Gastrocnemius medialis (tissue), 4 donors: ENCODE measurements at places on chromosomes 7 and 10.

- H3K4me1 ChIP-seq = peaks cover 15% of the 10 kb centered on the region
- H3K36me3 ChIP-seq = no peaks in the 10 kb centered on the region
- H3K27me3 ChIP-seq = peaks cover 29% of the 10 kb centered on the region
- peak overlapping the region; percentile 53 for H3K27ac ChIP-seq
- DNase-seq = peak; percentile 82
Measured at GRCh38 chr7:94657771-94658693, 2.1 kb upstream of the SGCE start.

- peaks cover 29% of the 10 kb centered on the region for H3K4me1 ChIP-seq
- no peak overlapping the region for H3K4me3 ChIP-seq
- no peaks in the 10 kb centered on the region for H3K27me3 ChIP-seq
- DNase-seq = no peak
Measured at GRCh38 chr10:89426230-89426868, 12.0 kb downstream of the IFIT5 start.

- no peak overlapping the region for H3K27ac ChIP-seq
- H3K4me1 ChIP-seq = no peaks in the 10 kb centered on the region
- H3K36me3 ChIP-seq = no peaks in the 10 kb centered on the region
- H3K4me3 ChIP-seq = no peak overlapping the region
- no peaks in the 10 kb centered on the region for H3K27me3 ChIP-seq
Measured at GRCh38 chr7:156157409-156158012, 345.2 kb upstream of the SHH start.

DNA sequence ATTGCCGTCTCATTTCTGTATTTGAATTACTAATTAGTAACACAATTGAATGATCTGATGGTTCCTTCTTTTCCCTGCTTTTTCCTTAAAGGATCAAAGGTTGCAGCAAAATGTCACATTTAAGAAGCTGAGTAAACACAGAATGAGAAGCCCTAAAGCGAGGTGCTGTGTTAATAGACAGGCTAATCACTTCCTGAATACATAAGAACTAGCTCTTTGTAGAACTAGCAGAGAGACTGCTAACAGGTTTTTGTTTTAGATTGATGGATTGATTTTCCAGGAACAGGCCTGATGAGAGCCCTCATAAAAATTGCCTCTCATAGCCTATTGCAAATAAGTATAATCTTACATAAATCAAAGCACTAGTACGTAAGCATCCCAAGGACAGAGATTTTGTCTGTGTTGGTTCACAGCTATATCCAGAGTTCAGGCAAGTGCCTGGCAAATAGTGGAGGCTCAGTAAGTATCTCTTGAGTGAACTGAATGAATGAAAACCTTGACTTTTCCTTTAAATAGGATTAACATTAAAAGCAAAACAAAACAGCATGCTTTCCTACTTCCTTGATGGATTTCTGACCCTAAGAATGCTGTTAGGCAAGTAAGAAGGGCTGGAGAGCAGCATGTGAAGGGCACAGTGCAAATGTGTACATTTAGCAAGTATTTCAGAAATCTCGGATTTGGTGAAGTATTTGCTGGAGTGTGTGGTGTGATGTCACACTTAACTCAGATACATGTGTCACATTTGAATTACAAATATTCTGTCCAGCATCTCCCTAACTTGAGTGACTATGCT lies 3.3 kb downstream of the TMEM229A start:
- H3K4me1 ChIP-seq = peaks cover 10% of the 10 kb centered on the region
- no peaks in the 10 kb centered on the region for H3K36me3 ChIP-seq
- no peak overlapping the region for H3K27ac ChIP-seq
- no peak for DNase-seq

GRCh38 chr7:43353902-43354301 lies 229.0 kb upstream of the STK17A start:
- H3K36me3 ChIP-seq = no peaks in the 10 kb centered on the region
- no peaks in the 10 kb centered on the region for H3K27me3 ChIP-seq
- H3K27ac ChIP-seq = no peak overlapping the region
- H3K4me3 ChIP-seq = no peak overlapping the region

- no peaks in the 10 kb centered on the region for H3K4me1 ChIP-seq
- H3K4me3 ChIP-seq = no peak overlapping the region
- no peaks in the 10 kb centered on the region for H3K27me3 ChIP-seq
- no peak for DNase-seq
- H3K36me3 ChIP-seq = no peaks in the 10 kb centered on the region
- no peak overlapping the region for H3K27ac ChIP-seq
Measured at GRCh38 chr7:139594911-139595476, 71.5 kb downstream of the CLEC2L start.

GRCh38 chr7:155224116-155224811 lies 73.4 kb upstream of the INSIG1 start:
- no peaks in the 10 kb centered on the region for H3K4me1 ChIP-seq
- no peak overlapping the region for H3K27ac ChIP-seq
- no peaks in the 10 kb centered on the region for H3K36me3 ChIP-seq
- no peaks in the 10 kb centered on the region for H3K27me3 ChIP-seq
- no peak for DNase-seq
- no peak overlapping the region for H3K4me3 ChIP-seq

DNA sequence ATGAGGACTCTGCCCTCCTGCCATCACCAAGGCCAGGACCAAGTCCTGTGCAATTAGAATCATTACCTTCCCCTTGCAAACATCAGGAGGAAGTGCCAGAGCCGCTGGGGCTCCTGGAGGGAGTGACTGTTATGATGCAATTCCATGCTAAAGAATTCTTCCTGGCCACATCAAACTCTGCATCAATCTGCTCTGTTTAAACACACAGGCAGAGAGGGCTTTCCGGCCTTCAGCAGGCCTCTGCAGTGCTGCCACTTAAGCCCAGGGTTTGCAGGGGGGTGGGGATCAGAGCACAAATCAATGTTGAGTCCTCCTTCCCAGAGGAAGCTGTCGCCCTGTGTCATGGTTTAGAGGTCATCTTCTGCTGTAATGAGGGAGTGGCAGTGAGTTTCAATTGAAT lies 58.1 kb downstream of the CTBP2 start:
- H3K4me3 ChIP-seq = no peak overlapping the region
- H3K4me1 ChIP-seq = peaks cover 62% of the 10 kb centered on the region
- H3K27ac ChIP-seq = no peak overlapping the region
- peaks cover 6% of the 10 kb centered on the region for H3K36me3 ChIP-seq
- no peak for DNase-seq

DNA sequence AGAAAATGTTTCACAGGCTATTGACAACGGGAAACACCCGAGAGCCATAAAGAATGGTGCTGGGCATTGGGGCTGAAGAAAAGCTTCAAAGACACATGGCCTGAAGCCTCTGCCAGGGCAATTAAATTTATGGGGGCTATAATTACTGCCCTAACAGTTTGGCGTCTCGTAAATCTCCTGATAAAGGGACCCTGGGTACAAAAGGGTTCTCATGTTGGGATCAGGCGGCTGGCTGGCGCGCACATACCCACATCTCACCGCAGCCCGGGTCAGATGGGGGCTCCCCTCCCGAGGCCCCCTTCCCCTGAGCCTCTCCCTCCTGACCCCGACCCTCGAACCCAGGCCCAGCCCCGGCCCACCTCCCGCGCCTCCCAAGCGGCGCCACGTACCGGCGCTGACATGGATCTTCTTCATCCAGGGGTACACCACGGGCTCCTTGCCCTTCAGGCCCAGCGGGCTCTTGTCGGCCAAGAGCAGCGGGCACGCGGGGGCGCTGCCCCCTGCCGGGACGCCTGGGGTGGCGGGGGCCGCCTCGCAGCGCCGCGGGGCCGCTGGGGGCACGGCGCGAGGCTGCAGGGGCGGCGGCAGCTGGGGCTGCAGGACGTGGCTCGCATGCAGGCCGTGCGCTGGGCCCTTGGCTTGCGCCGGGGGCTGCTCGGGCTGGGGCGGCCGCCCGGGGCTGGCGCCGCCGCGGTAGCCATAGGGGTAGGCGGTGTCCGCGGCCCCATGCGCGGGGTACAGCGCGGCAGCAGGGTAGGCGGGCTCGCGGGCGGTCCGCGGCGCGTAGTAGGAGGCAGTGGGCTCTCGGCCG lies 623 bp downstream of the HOXA4 start:
- peak; percentile 26 for DNase-seq
- H3K4me1 ChIP-seq = peaks cover 58% of the 10 kb centered on the region
- peak overlapping the region; percentile 96 for H3K27ac ChIP-seq

DNA sequence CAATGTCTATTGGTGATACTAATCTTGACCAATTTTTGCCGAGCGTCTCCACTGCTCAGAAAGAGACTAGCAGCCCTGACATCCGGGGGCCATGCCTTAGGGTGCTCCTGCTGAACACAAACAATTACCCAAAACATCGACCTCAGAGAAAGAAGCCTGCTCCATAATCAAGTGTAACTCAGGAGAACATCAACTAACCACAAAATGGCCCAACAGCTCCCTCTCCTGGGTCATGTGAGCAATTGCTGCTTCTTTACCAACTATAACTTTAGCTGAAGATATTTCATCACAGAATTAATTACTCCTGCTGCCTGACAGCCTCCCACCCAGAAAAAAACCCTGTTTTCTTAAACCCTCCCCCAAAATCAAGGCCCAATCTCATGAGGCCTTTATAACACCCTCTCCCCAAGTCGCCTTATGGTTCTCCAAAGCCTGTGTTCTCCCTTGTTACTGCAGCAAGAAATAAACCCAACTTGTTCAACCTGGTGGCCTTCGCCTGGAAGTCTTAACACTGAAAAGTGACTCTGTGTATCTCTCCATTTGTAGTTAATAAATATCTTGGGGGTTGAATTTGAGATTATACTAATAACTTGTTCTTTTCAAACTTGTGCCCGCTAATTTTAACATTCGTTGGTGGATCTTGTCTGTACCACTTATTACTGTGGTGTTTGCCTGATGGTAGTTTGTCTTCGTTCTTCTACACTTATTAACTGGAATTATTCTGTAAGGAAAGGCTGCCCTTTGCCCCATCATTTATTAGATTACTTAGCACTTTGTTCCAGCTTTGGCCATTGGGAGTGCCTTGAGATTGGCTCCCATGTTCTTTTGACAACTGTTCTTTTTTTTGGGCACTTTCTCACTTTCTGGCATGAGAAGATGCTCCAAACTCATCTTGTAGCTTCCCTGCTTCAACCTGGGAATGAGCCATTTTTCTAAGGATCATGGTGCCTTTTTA lies 21.2 kb upstream of the RAMP3 start:
- no peaks in the 10 kb centered on the region for H3K4me1 ChIP-seq
- H3K4me3 ChIP-seq = no peak overlapping the region
- DNase-seq = peak; percentile 34

- H3K36me3 ChIP-seq = no peaks in the 10 kb centered on the region
- H3K4me3 ChIP-seq = no peak overlapping the region
- no peak for DNase-seq
- H3K4me1 ChIP-seq = peaks cover 6% of the 10 kb centered on the region
Measured at GRCh38 chr10:807163-807957, 117.9 kb upstream of the DIP2C start.
